Stimulated activated CD8-positive, alpha-beta memory T cell treated with anti-CD3 and anti-CD28 coated beads, Interleukin-4, amount 100 ng/mL, for 1 hour (primary cell): ENCODE measurements at places on chromosomes 12 and 14.

DNA sequence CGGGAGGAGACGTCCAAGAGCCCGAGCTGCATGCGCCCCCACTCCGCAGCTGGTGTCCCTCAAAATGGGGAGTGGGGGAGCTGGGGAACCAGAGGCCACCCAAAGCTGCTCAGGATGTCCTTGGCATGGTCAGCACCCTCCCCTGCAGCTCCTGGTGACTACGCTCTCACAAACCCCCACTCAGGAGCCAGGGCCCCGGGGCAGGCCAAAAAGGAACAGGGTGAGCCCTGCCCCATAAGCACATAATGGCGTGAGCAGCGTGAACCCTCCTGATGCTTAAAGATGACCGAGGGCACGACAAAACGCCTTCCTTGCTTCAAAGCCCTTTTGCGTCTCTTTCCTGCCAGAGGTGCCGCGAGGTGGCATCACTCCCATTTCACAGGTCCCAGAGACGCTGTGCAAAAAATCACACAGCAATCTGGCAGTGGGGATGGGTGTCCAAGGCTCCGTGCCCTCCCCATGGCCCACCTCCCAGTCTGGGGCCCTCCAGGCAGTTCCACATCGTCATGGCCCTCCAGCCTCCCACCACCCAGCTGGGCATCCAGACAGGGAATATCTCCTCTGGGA is 13.5 kb downstream of the NCOR2 start:
- no peak for DNase-seq

DNA sequence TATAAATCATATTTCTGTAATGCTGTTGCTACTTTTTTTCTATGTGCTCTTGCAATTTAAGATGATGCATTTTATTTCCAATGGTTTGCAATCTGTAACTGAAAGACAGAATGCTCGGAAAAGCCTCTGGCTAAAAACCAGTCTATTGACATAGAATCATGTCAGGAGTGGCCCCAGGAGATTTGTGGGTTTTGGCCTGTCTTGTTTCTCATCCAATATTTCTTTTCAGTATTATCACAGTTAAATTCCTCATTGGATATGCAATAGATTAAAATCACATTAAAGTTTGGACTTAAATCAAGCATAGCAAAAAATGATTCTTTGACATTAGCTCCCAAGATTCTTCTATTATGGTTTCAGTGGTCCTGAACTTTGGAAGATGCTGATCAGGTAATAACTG is 19.1 kb upstream of the SLC38A2 start:
- no peak for DNase-seq

DNA sequence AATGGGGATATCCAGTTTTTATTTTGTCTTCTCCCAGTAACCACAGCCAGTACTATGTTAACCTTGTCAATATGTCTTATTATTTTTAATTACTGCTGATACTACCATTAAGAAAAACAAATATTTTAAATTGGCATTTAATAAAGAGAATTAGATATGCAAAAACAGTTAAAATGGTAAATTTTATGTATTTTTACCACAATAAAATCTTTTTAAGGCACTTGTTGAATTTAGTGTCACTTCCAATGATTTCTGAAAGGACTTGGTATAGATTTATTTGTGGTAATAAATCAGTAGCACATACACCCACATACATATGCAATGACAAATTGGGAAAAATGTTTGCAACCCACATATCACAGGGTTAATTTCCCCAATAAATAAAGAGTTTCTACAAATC is 14.0 kb downstream of the CDKN1B start:
- DNase-seq = no peak

DNA sequence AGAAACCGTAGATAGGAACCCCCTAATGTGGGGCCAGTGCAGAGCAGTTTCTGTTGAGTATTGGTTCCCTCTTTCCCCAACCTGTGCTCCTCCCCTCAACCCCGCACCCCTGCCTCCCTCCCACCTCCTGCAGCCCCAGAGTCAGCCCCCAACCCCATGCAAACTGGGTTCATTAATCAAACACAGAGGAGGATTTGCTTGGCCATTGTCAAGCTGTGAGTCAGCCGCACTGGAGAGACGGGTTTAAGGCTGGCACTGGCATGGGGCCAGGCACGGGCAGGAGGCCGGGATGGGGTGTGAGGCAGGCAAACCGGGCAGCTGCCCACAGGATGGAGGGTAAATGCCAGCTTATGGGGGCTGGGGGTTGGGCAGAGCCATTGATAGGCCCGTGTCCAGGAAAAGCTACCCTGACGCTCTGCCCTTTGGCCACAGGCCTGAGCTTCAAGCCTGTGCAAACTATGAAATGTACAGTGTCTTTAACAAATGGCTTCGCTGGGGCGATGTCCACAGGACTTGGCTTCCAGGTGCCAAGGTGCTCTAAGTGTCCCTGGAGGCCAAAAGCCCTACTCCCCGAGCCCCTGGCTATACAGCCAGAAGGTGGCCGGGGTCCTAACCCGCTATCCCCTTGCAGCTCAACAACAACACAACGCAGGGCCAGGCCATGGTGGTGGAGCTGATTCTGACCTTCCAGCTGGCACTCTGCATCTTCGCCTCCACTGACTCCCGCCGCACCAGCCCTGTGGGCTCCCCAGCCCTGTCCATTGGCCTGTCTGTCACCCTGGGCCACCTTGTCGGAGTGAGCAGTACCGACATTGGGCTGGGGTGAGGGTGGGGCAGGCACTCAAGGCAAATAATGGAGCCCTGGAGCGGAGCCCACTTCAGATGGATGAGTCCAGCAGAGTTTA is 1.4 kb downstream of the AQP5 start:
- DNase-seq = no peak

- DNase-seq = no peak
Observed at GRCh38 chr12:132287391-132288238, 41.8 kb downstream of the GALNT9 start.
